ENCODE measurements at places on chromosomes 1 and 21. TPM values are rescaled to one million over a fixed set of nuclear protein-coding genes. Genes with fewer than 3 reads are reported as not detected.

- no peak for DNase-seq
Measured at GRCh38 chr1:213256438-213257087, 205.5 kb downstream of the RPS6KC1 start.

PTGFR gene
- total RNA-seq, result not detected

GREM2 gene
- not detected for total RNA-seq

GRCh38 chr21:35350965-35351364, 301.9 kb upstream of the RUNX1 start:
- no peak for DNase-seq

ERG gene
- total RNA-seq, result not detected

C1orf210 gene
- total RNA-seq, result not detected

DNA sequence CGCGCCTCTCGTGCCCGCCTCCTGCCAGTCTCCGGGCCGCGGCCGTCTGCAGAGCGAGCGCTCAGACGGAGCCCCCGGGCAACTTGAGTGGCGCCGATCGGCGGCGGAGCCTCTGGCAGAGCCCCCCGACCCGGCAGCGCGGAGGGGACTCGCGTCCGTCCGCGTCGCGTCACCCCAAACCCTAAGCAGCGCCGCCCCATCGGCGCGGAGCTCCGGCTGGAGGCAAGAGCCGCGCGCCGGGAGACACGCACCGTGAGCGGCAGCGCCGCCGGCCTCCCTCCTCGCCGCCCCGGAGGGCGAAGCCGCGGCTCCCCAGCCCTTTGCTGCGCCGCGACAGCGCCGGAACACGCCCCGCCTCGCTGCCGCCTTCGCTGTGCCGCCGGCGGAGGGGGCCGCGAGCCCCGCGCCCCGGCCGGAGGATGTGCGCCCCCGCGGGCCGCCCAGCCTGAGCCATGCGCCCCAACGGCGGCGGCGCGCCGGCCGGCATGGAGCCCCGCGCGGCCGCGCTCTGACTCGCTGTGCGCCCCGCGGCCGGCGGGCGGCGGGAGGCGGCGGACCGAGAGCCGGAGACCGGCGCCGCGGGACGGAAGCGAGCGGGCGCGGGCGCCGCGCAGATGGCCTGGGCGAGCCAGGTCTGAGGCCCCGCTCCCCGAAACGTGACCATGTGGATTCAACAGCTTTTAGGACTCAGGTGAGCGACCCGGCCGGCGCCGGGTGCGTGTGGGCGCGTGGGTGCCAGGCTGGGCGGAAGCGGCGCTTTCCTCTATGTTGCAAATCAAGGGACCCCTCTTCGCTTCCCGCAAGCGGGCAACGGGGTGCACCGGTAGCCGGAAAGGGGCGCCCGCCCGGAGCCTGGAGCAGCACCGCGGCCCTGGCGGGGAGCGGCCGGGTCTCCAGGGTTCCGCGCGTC, 610 bp downstream of the AJAP1 start:
- DNase-seq, result peak; percentile 10

DNA sequence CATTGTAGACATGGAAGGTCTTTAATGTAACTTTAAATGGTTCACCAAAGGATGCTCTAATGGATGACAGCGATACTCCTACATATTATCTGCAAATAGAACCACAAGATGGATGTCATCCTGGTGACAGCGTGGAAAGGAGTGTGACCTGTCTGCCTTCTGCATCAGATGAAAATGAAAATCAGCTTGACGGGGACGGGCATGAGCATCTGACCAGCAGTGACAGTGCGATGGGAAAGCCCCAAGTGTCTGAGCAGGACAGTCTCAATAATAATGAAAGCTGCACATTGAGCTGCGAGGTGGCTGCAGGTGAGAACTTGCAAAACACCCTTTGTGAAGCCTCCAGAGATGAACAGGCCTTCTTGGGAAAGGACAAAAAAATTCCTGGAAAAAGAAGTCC, 25.2 kb downstream of the CNST start:
- DNase-seq, result no peak

DNA sequence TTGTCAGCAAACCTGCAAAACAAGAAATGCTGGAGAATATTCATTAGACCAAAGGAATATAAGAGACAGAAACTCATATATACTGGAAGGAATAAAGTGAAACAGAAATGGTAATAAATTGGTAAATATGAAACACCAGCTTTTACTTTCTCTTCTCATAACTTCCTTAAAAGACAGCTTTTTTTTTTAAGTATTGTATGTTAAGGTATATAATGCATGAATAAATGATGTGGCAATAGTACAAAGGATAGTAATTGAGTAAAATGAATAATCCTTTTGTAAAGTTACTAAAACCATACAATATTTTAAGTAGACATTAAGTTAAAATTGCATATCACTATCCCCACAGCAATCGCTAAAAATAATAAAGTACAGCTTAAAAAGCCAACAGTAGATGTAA, 64.8 kb downstream of the TRIM33 start:
- DNase-seq, result no peak

GRCh38 chr1:7130127-7130526, 344.9 kb downstream of the CAMTA1 start:
- no peak for DNase-seq

SPRR1B gene
- total RNA-seq, result not detected

DNA sequence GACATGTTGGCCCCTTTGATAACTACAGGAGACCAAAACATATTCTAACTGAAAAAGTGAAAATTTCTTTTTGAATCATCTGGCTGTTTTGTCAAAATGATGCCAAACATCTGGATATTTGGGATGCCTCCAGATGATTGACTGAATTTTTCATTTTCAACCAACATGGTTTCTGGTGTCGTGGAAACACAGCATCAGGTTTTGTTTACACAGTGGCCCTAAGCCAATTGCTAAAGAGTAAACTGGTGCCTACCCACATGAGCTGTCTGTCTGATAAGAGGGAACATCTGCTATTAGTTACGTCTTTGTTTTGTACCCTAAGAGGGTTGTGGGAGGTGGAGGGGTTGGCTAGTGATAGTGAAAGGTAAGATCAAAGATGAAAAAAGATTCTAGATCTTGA, 204.8 kb downstream of the KCNK2 start:
- no peak for DNase-seq

DNA sequence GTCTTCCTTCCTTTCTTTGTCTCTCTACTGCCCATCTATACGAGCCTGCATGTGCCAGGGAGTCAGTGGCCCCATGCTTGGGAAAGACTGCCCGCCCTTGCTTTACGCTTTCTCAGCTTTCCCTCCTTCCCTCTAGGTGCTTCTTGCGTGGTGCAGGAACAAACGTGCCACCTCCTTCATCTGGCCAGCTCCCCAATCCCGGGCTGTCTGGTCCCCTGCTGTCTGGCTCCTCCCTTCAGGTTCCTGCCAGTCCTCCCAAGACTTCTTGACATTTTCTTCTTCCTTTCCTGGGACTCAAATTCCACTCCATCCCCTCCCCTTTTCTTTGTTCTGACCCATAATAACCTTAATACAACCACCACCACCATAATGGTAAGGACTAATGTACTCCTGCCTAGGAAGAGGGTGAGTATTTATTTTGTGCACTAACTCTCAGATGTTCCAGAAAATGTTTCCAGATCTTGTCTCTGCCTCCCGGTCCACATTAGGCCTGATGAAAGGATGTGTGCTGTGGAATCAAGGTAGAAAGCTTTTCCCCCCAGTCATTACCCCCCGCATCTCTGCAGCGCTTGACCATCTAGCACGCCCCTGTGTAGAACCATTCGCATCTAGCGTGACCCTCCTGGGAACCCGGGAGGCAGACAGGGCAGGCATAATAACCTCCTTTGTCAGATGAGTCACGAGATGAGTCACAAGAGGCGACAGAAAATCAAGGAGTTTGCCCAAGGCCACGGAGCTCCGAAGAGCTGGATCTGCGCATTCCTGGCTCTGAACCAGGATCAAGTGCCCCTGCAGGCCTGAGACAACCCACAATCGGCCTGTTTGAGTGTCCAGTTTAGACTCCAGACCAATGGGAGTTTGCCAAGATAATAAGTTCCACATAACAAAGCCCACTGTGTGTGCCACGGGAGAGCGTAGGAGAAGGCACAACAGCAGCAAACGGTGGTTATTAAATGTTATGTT, 60.1 kb upstream of the NEK2 start:
- no peak for DNase-seq

GJC2 gene
- total RNA-seq, result 1.2 TPM

DNA sequence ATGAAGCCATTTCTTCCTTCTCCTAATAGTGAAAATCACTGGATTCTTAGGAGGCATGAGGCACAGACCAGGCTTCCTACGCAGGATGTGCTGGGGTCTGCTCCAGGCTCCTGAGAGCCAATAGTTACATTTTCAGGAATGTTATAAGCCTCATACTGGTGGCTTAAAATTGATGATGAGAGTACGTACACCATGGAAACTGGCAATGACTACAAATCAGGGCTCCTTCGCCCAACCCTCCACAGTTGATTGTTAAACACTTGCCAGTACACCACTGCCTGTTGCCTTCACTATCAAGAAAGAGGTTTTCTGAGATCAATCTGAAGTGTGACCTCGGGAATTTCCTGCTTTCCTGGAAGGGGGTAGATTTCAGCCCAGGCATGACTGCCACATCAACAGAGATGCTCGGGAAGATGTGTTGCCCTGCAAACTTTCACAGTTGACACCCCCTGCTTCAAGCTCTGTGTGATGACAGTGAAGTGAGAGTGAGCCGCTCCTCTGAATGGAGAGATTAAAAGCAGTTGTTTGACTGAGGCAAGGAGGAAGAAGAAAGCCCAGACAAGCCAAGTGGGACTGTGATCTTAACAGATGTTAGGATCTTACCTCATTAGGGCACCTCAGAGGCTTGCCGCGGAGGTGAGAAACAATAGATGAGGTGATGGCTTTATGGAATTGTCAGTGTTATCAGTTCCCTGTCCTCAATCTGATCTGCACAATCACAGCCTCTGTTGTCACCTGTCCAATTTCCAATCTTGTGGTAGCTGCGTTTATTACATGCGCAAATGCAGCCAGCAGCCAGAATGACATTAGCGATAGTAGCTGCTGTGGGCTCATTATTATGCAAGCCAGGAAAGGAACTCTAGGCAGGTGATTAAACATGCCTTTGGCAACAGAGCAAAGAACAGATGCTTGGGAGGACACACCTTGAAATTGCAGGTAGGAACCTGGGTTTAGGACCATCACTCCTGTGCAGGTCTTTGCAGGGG, 277.3 kb downstream of the KAZN start:
- DNase-seq, result no peak

HSPB7 gene
- total RNA-seq, result not detected

GRCh38 chr1:57474137-57474750, 50.4 kb upstream of the DAB1 start:
- DNase-seq, result no peak

- DNase-seq, result no peak
Measured at GRCh38 chr21:37249112-37249904, 17.8 kb downstream of the VPS26C start.

Measured in activated naive CD8-positive, alpha-beta T cell treated with anti-CD3 and anti-CD28 coated beads for 36 hours (primary cell).